Activated naive CD4-positive, alpha-beta T cell treated with anti-CD3 and anti-CD28 coated beads, Interleukin-2, amount 10 ng/mL, durations not matched to agents 7 days and 5 days (primary cell): ENCODE measurements at places on chromosomes 11 and 22.
A peak's percentile ranks its signal among the peaks of the same experiment; 100 is the strongest.

DNA sequence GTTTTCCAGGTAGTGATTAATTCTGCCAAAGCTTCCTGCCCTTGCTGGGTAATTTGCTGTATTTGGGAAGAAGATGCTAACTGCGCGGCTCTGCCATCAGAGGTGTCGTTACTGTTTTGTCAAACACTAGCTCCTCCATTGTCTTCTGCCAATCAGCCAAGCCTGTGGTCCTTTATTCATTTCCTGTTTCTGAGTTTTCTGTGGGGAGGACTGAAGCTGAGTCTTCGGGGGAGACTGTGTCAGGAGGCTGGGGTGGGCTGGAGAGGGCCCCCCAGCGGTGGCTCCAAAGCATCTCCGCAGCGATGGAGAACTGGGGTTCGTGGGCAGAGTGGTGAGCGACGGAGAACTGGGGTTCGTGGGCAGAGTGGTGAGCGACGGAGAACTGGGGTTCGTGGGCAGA, 322.9 kb upstream of the B3GAT1 start:
- H3K4me3 ChIP-seq = no peak overlapping the region
- no peaks in the 10 kb centered on the region for H3K36me3 ChIP-seq
- H3K27me3 ChIP-seq = peaks cover 15% of the 10 kb centered on the region
- H3K4me1 ChIP-seq = no peaks in the 10 kb centered on the region

- H3K27me3 ChIP-seq = peaks cover 20% of the 10 kb centered on the region
- no peak overlapping the region for H3K27ac ChIP-seq
- no peaks in the 10 kb centered on the region for H3K36me3 ChIP-seq
- H3K4me1 ChIP-seq = no peaks in the 10 kb centered on the region
- no peak for DNase-seq
Measured at GRCh38 chr11:102241026-102241425, 76.3 kb upstream of the BIRC3 start.

GRCh38 chr11:67413266-67413849, 2.1 kb upstream of the CARNS1 start:
- no peak overlapping the region for H3K4me3 ChIP-seq
- no peak for DNase-seq
- H3K4me1 ChIP-seq = peaks cover 82% of the 10 kb centered on the region
- peaks cover 25% of the 10 kb centered on the region for H3K36me3 ChIP-seq
- peaks cover 39% of the 10 kb centered on the region for H3K27me3 ChIP-seq

- no peaks in the 10 kb centered on the region for H3K36me3 ChIP-seq
- no peak overlapping the region for H3K4me3 ChIP-seq
- H3K27me3 ChIP-seq = peaks cover 59% of the 10 kb centered on the region
- no peak overlapping the region for H3K27ac ChIP-seq
- DNase-seq = no peak
- H3K4me1 ChIP-seq = peaks cover 37% of the 10 kb centered on the region
Measured at GRCh38 chr11:76800466-76801200, 17.5 kb downstream of the TSKU start.

DNA sequence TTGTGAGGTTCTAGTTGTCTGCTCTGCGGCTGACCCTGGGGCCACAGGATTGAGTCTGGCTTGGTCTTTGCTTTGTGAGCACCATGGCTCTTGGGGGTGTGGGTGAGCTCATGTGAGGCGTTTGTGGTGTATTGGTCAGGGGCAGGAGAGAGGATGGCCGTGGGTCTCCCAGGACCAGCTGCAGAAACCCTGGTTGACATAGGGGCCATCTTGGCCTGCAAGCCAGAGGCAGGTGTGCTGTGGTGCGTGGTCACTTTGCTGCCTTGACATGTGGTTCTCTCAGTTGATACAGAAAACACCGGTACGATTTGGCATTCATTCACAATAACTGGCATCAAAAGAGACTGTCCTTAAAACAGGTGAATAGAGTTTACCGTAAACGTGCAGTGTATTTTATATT, 11.3 kb downstream of the PHRF1 start:
- H3K4me3 ChIP-seq = peak overlapping the region; percentile 60
- H3K36me3 ChIP-seq = peaks cover 59% of the 10 kb centered on the region
- H3K27me3 ChIP-seq = no peaks in the 10 kb centered on the region
- DNase-seq = no peak
- peak overlapping the region; percentile 99 for H3K27ac ChIP-seq

- DNase-seq = no peak
- H3K4me3 ChIP-seq = peak overlapping the region; percentile 74
- peak overlapping the region; percentile 42 for H3K27ac ChIP-seq
- H3K4me1 ChIP-seq = peaks cover 45% of the 10 kb centered on the region
- H3K27me3 ChIP-seq = peaks cover 24% of the 10 kb centered on the region
Measured at GRCh38 chr11:440065-441042, 1.5 kb downstream of the ANO9 start.

DNA sequence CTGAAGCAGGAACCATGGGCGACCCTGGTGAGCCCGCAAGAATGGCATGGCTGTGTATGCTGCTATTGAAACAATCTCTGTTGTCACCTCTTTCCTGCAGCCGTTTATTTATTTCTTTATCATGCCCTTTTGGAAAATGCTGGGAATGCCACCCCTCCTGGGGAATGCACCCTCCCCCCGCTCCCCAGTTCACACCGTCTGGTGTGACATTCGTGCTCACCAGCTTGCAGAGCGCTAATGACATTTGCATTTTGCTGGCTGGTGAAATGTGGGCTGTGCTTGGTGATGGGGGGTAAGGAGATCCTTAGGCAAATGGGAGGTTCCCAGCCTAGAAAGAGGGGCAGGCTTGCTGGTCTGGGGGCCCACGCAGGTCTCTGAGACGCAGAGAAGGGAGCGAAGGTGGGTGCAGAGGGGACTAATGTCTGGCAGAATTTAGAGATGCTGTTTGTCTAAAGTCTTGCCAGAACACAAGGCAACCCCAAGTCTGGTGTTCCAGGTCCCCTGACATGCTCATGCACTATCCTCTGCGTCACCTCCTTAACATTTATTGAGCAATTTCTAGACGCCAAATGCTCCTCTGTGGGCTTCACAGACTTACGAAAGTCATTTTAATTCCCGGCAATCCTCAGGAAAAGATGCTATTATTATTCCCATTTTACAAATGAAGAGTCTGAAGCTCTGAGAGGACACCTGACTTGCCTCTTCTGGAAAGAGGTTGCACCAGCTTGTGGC, 91.7 kb downstream of the TP53I11 start:
- peaks cover 54% of the 10 kb centered on the region for H3K27me3 ChIP-seq
- H3K36me3 ChIP-seq = peaks cover 20% of the 10 kb centered on the region
- H3K4me3 ChIP-seq = no peak overlapping the region

- no peak for DNase-seq
- no peak overlapping the region for H3K27ac ChIP-seq
- peaks cover 2% of the 10 kb centered on the region for H3K4me1 ChIP-seq
- no peaks in the 10 kb centered on the region for H3K36me3 ChIP-seq
- peaks cover 39% of the 10 kb centered on the region for H3K27me3 ChIP-seq
- no peak overlapping the region for H3K4me3 ChIP-seq
Measured at GRCh38 chr22:29081517-29082236, 8.8 kb downstream of the KREMEN1 start.

DNA sequence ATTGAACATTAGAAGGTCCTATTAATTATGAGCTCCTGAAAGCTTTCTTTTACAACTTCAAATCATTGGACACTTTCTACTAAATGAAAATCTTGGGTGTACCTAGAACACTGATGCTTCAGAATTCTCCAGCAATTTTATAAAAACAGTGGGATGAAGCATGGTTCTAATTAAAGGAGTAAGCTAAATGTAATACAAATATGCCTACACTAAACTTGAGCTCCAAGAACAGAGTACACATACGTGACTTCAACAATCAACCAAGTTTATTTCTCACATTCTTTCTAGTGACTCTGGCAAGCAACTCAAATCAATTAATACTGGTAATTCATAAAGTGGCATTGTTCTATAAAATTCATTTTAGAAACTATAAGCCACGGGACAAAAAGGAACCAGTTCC, 55.5 kb downstream of the PITPNB start:
- H3K36me3 ChIP-seq = peaks cover 47% of the 10 kb centered on the region
- no peak overlapping the region for H3K4me3 ChIP-seq
- DNase-seq = no peak
- H3K27me3 ChIP-seq = no peaks in the 10 kb centered on the region

DNA sequence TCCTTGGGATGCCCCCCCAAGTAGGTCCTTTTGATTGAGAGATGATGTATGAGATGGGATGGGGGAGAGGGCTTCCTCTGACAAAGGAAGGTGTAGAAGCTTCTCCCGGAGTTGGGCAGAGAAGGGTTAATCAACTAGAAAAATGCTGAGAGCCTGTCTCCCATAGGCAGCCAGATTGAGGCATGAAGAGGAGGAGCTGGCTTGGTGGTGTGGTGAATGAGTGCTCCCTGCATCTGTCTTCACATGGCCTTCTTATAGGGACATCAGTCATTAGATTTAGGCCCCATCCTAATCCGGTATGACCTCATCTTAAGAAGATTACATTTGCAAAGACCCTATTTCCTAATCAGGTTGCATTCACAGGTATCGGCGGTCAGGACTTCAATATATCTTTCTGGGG, 61.1 kb downstream of the NFAM1 start:
- H3K36me3 ChIP-seq = no peaks in the 10 kb centered on the region
- no peak overlapping the region for H3K27ac ChIP-seq
- no peak for DNase-seq
- peaks cover 25% of the 10 kb centered on the region for H3K4me1 ChIP-seq

- H3K4me3 ChIP-seq = no peak overlapping the region
- peaks cover 17% of the 10 kb centered on the region for H3K27me3 ChIP-seq
- DNase-seq = no peak
- no peak overlapping the region for H3K27ac ChIP-seq
Measured at GRCh38 chr22:33034753-33035152, 23.4 kb downstream of the SYN3 start.

DNA sequence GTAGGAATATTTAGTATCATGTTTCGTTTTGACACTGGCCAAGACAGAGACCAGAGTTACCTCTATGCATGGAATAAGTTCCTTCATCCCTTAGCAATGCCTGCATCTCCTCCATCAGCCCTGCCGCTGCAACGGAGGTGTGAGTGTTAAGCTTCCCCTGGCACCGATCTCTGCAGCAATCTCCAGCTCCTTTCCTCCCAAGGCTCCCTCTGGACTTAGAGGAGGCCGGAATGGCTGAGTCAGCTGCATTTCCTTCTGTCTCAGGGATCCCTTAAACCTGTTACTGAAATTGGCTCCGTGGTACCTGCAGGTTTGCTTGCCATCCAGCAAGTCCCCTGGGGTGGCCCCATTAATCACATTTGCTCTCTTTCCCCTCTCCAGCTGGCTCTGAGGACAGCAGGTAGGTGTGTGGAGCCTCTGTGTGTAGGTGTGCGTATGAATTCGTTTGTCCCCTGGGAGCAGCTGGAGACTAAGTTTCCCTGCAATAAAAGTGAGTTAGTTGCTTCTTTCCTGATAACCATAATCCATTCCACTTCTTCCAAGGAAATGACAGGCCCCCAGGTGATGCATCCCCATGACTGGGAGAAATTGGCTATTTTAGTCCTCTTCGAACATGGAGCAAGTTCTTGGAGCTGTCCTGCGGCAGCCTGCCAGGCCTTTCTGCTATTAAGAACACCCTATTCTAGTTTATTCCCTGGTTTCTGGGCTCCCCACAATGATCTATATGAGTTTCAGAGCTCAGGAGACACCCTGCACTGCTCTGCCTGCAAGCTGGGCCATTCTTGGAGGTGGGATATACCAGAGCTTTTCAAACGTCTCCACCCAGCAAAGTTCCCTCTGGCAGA, 457.2 kb upstream of the CADM1 start:
- no peaks in the 10 kb centered on the region for H3K36me3 ChIP-seq
- H3K4me3 ChIP-seq = no peak overlapping the region
- no peak overlapping the region for H3K27ac ChIP-seq
- H3K27me3 ChIP-seq = no peaks in the 10 kb centered on the region
- no peak for DNase-seq

DNA sequence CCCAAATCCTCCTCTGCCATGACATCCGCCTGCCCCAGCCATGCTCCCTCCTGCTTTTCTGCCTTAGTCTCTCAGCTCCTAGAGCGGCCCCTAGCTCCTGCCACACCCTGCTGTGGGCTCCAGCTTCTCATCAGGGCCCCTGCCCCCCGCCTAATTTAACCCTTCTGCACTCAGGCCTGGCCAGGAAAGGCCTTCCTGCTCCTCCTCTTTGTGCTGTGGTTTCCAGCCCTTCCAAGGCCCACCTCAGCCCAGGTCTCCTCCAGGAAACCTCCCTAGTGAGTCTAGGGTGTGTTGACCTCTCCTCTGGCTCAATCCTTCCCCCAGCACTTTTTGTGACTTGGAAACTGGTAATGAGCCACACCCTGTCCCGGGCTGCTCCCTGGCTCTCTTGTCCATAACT, 11.3 kb downstream of the PTPN5 start:
- no peak for DNase-seq
- no peak overlapping the region for H3K27ac ChIP-seq
- H3K36me3 ChIP-seq = peaks cover 5% of the 10 kb centered on the region
- no peak overlapping the region for H3K4me3 ChIP-seq

DNA sequence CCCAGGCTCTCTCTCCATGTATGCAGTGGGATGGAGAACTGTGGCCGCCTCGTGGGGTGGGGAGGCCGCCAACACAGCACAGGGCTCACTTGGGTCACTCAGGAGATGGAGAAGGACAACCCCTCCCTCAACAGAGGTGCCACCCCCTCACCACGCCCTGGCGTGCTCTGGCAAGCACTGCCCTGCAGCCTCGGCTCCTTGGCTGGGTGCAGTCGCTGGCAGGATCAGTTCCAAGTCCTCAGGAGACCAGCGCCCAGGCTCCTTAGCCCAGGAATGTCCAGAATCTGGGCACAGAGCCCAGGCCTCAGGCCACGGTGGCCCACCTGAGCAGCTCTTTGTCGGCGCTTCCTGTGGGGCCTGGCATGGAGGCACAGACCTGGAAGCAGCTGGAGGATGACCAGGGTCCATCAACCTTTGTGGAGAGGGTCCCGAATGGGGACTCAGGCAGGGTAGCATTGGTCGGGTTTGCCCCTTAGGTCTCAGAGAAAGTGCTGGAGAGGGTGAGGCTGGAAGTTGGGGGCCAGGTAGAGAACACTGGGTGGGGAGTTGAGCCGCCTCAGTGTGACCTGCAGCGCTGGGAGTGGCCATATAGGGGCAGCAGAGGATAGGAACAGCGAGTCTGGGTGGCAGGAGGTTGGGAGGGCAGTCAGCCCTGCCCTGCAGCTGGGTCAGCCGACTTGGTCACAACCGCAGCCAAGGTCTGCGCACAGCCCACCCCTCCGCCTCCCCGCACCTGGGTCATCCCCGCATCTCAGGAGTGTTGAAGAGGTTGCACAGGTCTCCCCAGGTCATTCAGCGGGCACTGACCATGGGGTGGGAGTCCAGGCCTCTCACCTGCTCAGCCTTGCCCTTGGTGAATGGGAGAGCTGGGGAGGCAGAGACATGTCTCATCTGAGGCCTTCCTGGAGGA, 8.2 kb downstream of the SUSD2 start:
- peaks cover 2% of the 10 kb centered on the region for H3K4me1 ChIP-seq
- H3K27ac ChIP-seq = no peak overlapping the region
- H3K27me3 ChIP-seq = peaks cover 17% of the 10 kb centered on the region
- H3K4me3 ChIP-seq = no peak overlapping the region
- peak; percentile 74 for DNase-seq
